Cortex of kidney (tissue), 1 donor: ENCODE measurements at places on chromosomes 7 and 10.

- no peak for DNase-seq
Observed at GRCh38 chr10:88466786-88467185, 116.3 kb downstream of the RNLS start.

- no peak for DNase-seq
Observed at GRCh38 chr7:140624392-140625191, 16.0 kb downstream of the DENND2A start.

- DNase-seq, result no peak
Observed at GRCh38 chr10:45080331-45080730, 79.6 kb downstream of the ZNF22 start.

DNA sequence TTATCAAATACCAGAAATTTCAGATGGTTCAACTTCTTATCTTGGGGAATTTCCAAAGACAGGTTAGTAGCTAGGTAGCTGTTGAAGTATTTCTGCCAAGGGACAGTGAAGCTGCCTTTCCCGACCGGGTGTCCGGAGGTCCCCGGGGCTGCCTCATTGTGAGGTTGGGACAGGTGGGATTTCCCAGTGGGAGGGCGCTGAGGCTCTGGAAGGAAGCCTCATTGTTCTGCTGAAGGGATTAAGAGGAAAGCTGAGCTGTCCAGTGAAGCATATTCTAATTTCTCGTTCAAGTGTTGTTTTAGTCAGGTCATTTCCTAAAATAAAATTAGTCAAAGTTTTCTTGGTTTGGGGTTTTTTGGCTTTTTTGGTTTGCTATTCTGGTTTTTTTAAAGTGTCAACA is 244.2 kb downstream of the MGMT start:
- DNase-seq, result no peak

GRCh38 chr7:141227454-141227853 is 153.6 kb downstream of the TMEM178B start:
- DNase-seq, result no peak

DNA sequence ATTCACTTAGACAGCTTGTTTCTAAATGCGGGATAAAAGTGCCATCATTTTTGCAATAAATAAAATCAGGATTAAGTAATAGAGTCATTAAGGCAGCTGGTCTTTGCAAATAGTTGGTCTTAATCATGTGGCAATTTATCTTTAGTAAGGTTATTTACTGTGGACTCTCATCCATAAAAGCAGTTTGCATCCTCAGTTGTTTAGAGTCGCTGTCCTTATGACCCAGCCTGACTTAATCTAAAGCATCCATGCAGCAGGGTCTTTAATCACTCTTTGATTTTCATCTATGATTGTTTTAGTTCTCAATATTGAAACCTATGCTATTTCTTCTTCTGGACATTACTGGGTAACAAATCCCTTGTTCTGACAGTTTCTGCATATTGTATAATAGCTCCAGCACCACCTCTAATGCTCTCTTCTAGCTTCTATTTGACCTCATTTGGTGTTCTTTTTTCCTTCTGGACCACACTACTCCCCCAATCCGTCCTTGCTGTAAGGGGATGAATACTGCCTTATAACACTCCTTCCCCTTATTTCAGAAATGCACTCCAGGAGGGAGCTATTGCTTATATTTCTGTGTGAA is 95.0 kb downstream of the CD36 start:
- no peak for DNase-seq
